ENCODE measurements at places on chromosomes 13 and 19.

DNA sequence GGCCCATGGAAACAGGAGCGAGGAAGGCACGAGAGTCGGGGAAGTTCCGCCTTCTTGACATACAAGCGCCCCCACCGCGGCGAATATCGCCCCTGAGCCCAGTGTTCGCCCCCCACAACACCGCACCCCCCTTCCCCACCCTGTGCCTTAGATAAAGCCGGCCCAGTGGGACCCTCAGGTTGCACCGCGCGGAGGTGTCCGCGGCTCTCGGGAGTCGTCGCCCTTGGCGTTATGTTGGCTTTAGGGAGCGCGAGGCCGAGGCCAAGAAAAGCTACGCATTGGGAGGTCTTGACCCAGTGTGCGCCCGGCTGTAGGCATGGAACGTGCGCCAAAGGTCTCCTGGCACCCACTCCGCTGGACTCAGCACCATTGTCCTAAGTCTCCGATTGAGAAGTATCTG lies 603 bp upstream of the ZNF132 start:
- DNase-seq: no peak
- H3K36me3 ChIP-seq: peaks cover 53% of the 10 kb centered on the region
- peak overlapping the region; percentile 94 for H3K4me3 ChIP-seq
- peak overlapping the region; percentile 87 for H3K27ac ChIP-seq
- peaks cover 2% of the 10 kb centered on the region for H3K27me3 ChIP-seq

DNA sequence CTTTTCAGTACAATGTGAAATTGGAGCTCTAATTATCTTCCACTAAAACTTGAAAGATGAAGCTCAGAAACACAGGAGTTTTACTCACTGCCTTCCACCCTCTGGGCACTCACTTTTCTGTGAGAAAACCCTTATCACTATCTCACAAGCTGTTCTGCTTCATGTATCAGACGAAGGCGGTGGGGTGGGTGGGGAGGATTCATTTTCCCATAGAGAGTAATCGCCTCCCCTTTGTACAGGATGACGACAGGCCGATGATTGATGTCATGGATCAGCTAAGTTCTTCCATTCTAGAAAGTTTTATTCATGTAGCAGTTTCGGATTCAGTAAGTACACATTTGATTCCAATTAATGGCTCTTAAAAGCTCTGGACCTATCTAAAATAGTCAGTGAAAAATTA lies 139.9 kb downstream of the ZAR1L start:
- H3K27ac ChIP-seq: no peak overlapping the region
- DNase-seq: no peak
- H3K36me3 ChIP-seq: peaks cover 7% of the 10 kb centered on the region

GRCh38 chr13:98803111-98803561 lies 50.7 kb upstream of the SLC15A1 start:
- H3K4me3 ChIP-seq: no peak overlapping the region
- peaks cover 28% of the 10 kb centered on the region for H3K36me3 ChIP-seq
- no peak overlapping the region for H3K27ac ChIP-seq
- H3K4me1 ChIP-seq: no peaks in the 10 kb centered on the region
- no peak for DNase-seq
- H3K27me3 ChIP-seq: no peaks in the 10 kb centered on the region

GRCh38 chr19:34555447-34555846 lies 73.9 kb downstream of the WTIP start:
- no peak for DNase-seq
- H3K4me3 ChIP-seq: no peak overlapping the region
- no peaks in the 10 kb centered on the region for H3K27me3 ChIP-seq

GRCh38 chr13:106101201-106101600 lies 434.3 kb downstream of the EFNB2 start:
- no peak for DNase-seq
- no peak overlapping the region for H3K27ac ChIP-seq
- no peaks in the 10 kb centered on the region for H3K27me3 ChIP-seq
- no peaks in the 10 kb centered on the region for H3K4me1 ChIP-seq
- H3K4me3 ChIP-seq: no peak overlapping the region
